ENCODE measurements at places on chromosomes 7 and 10.

DNA sequence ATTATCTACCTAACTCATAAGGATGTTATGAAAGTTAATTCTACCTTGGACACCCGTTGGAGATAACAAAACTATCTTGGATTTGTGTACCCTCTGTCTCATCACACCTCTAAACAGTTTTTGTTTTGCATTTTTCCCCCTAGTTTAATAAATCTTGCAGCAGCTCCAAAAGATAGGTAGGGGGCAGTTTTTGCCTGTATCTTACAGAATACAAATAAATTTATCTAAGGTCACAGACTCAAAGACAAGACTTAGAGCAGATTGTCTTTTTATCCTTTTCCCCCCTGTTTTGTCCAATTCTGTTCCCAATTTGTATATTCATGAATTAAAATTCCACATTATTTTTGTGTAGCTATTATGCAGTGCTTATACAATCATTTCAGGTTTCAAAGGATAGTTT, 5.0 kb upstream of the SORCS1 start:
- no peak for DNase-seq

DNA sequence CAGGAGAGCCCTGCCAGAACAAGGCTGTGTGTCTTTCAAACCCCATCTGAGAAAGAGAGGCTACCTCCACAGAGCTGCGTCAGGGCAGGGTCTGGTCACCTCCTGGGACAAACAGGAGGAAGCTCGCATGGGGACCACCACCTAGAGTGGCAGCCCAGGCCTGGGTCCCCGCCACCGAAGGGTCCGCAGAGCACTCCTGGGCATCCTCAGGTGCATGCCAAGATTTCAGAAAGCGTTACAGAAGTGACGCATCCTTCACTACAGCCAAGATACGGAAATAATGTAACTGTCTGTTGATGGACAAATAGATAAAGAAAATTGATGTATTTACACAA, 42.6 kb downstream of the GSDME start:
- DNase-seq, result no peak

GRCh38 chr7:46652317-46652716, 731.2 kb upstream of the IGFBP3 start:
- no peak for DNase-seq

DNA sequence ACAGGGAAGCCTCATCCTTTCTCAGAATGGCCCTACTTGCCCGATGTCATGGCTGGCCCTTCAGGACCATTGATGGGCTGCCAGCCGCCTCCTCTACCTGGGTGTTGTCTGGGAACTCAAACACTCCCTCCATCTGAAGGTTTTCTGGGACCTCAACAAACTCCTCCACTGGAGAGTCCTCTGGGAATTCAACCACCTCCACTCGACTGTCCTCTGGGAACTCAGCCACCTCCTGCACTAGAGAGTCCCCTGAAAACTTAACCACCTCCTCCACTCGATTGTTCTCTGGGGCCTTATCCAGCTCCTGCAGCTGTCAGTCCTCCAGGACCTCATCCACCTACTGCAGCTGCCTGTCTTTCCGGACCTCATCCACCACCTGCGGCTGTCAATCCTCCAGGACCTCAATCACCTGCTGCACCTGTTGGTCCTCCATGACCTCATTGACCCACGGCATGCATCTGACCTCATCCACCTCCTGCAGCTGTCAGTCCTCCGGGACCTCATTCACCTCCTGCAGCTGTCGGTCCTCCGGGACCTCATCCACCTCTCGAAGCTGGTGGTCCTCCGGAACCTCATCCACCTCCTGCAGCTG, 37.1 kb downstream of the MAT1A start:
- no peak for DNase-seq

DNA sequence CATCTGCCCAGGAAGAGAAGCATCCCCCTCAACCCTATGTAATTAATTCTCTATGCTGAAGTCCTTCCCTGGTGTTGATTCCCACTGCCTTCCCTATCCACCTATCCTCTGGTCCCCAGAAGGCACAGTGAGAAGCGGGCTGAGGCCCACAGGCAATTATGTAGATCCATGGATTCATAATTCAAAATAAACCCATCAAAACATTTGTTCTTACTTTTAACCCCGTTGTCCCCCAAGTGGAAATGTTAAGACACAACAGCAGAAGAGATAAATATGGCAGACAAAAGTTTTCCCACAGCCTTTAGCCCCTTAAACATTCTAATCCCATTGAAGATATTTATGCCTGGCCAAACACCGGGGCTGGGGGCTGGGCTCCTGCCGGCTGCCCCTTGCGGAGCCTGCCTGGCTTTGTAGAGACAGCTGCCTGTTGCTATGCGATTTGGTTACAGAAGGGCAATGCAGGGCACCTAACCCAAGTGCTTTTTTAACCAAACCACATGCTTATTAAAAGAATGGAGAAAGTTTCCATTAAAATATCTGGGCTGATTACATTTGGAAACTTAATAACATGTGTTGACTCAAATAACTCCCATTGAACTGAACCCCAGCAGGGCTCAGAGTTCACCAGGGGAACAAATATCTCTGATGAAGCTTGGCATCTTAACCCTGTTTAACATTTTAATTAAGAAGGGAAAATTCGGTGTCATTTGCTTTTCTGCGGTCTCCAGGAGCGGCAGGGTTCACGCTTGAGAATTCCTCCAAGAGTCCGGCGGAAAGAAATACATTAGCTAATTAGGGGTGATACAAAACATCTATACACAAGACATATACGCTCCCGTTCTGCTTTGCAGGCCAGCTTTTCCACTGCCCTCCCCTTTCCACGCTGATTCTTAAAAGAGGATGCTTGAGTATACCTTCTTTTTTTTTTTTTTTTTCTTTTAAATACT, 110.8 kb upstream of the FGFR2 start:
- DNase-seq, result no peak

- no peak for DNase-seq
Observed at GRCh38 chr7:53119514-53119941, 84.1 kb downstream of the POM121L12 start.

DNA sequence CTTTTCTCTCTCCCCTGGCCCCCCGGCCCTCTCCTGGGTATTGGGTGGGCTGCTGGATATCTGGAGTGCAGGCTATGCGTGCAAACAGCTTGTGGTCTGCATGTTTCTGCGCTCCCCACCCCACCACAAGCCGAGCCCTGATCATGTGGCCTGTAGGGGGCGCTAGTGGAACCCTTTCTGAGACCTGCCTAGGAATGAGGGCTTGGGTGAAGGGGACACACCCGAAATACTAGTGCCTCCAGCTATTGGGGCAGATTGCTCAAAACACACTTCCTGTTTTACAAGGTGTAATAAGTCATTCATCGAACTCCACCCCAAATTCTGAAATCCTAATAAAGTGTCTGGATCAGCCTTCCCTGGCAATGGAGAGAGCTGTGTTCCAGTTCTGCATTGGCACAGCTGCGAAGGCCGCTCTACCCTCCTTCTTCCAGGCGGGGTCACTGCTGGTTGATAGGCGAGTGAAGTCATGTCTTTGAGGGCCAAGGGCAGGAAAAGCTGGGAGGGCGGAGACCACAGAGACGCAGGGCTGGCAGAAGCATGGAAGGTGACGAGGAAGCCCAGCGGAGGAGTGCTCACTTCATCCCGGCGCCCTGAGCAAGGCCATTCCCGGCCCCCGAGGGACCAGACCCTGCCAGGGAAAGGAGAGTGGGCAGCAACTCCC, 19.8 kb upstream of the PRRT4 start:
- DNase-seq, result no peak

GRCh38 chr7:111112439-111112838, 21.5 kb downstream of the LRRN3 start:
- no peak for DNase-seq

DNA sequence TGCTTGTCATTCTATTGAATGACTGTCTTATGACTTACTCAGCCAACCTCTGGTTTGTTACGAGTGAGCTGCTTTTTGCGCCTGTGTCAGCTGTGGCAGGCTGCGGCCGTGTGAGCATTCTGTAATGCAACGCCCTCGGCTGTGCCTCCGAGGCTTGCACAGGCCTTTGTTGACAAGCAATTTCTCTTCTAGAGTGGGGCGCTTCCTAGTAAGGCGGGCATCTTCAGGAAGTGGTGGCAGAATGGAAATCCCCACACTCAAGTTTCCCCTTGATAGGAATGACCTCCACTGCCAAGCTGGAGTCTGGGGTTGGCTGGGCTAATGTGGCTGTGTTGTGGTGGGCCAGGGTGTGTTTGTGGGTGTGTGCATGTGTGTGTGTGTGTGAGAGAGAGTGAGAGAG, 20.2 kb upstream of the TMEM178B start:
- no peak for DNase-seq

- DNase-seq, result no peak
Observed at GRCh38 chr10:109207361-109207760, 716.0 kb downstream of the XPNPEP1 start.

DNA sequence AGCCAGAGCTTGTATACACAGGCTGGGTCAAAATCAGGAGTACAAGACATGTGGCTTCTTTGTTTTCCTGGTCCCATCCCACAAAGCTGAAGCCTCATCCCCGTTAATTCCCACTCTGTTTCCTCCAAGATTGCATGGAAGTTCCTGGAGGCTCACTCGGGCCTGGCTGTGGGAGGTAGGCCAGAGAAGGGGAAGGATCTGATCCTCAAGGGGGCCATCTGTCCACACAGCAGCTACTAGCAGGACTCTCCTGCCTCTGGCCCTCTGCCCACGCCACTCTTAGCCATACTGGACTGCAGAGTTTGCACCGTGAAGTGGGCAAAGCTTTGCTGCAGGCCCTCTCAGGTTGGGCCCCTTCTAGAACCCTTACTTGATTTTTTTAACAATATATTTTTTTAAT, 160.6 kb downstream of the FGFR2 start:
- DNase-seq, result no peak

- no peak for DNase-seq
Observed at GRCh38 chr7:96238976-96239766, 82.7 kb downstream of the SLC25A13 start.

- no peak for DNase-seq
Observed at GRCh38 chr7:100570954-100571828, 2.5 kb downstream of the SAP25 start.

- no peak for DNase-seq
Observed at GRCh38 chr10:117736655-117737054, 194.1 kb downstream of the EMX2 start.

DNA sequence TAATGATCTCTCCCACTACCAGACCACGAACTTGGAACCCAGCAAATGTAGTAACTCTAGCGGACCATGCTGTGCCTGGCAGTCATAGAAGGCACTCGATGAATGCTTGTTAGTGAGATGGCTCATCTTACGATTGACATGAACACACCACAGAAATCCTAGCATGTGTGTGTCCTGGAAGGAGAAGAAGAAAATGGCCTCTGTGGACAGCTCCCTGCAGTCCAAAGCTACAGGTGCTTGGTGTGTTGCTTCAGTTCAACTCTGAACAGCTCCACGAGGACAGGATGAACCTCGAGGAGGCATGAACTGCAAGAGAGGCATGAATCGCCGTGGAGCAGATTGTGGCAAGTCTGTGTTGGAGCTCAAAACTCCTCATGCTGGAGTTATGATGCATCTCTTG, 93.5 kb downstream of the KLF6 start:
- no peak for DNase-seq

DNA sequence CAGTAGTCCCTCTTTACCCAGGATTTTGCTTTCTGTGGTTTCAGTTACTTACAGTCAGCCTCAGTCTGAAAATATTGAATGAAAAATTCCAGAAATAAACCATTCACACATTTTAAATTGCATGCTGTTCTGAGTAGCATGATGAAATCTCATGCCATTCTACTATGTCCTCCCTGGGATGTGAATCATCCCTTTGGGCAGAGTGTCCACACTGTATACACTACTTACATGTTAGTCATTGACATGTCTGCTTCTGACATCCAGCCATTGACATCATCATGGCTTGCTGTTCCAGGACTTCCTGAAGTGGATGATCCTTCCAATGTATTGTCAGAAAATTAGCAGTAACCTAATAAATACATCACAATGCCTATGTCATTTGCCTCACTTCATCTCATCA, 34.6 kb upstream of the MALRD1 start:
- no peak for DNase-seq

DNA sequence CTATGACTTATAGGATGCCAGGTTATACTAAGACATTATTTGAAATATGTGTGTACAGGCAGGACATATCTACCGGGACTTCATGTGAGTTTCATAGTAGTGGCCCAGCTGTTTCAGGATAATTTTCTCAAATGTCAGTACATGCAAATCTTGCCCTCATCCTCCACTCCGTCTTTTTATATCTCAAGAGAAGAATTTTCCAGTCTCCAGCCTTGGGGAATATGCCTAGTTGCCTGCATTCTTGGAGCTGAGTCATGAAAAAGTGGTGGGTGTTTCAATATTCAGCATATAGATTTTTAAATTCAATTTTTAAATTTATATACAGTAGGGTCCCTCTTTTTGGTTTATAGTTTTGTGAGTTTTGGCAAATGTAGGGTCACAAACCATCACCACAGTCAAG, 236.7 kb downstream of the OTUD1 start:
- DNase-seq, result no peak

DNA sequence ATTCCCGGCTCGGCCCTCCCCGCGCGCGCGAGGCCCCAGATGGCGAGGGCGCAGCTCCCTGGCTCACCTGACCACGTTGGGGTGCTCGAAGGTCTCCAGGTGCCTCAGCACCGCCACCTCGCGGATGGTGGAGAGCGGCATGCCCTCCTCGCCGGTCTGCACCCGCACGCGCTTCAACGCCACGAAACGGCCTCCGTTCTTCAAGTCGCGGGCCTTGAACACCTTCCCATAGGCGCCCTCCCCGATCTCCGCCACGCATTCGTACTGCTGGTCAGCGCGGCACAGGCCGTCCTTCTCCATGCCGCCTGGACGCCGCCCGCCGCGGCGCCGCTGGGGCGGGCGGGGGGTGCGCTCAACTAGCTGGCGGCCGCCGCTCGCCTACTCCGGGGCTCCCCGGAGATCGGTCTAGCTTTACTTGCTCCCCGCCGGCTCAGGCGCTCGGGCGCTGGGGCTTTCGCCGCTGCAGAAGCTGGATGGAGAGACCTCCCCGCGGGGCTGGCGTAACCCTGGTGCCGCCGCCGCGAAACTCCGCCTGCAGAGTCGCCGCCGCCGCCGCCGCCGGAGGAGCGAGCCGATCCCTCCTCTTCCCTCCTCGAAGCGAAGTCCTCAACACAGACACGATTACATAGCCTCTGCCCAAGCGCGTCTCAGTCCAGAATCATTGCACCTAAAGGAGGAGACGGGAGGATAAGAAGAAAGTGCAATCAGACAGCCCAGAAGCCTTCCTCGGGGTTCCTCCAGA, 3.2 kb downstream of the CDK6 start:
- peak; percentile 80 for DNase-seq

- DNase-seq, result no peak
Observed at GRCh38 chr10:66144016-66144415, 781.8 kb upstream of the LRRTM3 start.
